Transverse colon (tissue), 4 donors: ENCODE measurements at places on chromosomes 16 and 17.

- DNase-seq: no peak
Observed at GRCh38 chr17:29559640-29560039, 7.2 kb downstream of the ABHD15 start.

GRCh38 chr17:56824503-56824902 is 9.2 kb downstream of the C17orf67 start:
- DNase-seq: no peak

- DNase-seq: peak; percentile 68
Observed at GRCh38 chr17:59372138-59372751, 40.8 kb downstream of the YPEL2 start.

- DNase-seq: no peak
Observed at GRCh38 chr16:22397464-22397863, 23.0 kb upstream of the CDR2 start.

GRCh38 chr16:2708955-2709587 is 11.0 kb downstream of the PRSS27 start:
- DNase-seq: no peak

DNA sequence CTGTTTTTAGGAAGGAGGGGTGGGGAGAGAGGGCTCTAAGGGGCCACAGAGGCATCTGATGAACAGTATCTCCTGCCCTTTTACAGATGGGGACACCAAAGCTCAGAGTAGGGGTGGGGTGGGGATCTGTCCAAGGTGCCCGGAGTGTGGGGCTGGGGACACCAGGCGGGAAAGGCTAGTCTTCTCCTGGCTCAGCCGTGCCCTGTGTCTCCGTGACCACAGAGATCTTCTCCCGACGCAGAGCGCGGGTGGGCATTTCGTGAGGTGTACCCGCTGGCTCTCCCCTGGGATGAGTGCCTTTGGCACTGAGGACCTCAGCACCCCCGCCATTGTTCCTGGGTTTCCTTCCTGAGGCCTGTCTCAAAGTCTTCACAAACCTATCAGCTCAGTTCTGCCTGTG is 209.6 kb downstream of the NTN1 start:
- DNase-seq: no peak

GRCh38 chr17:76578376-76578775 is 7.3 kb downstream of the ST6GALNAC2 start:
- DNase-seq: no peak

DNA sequence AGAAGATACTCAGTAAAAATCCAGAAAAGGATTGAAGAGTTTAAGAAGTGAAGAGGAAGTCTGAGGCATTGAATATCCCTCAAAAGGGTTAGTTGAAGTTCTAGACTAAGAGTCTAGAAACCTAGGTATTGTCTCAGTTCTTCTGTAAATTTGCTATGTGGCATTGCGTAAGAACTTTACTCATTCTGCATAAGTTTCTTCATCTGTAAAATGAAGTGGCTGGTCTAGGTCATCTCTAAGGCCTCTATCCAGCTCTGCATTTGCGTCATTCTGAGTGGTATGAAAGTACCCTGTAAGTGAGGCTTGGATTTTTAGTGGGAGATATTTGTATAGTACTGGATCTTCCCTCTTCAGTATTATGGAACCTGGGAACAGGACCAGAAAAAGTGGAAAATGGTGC is 130.2 kb downstream of the MYO1D start:
- DNase-seq: no peak

DNA sequence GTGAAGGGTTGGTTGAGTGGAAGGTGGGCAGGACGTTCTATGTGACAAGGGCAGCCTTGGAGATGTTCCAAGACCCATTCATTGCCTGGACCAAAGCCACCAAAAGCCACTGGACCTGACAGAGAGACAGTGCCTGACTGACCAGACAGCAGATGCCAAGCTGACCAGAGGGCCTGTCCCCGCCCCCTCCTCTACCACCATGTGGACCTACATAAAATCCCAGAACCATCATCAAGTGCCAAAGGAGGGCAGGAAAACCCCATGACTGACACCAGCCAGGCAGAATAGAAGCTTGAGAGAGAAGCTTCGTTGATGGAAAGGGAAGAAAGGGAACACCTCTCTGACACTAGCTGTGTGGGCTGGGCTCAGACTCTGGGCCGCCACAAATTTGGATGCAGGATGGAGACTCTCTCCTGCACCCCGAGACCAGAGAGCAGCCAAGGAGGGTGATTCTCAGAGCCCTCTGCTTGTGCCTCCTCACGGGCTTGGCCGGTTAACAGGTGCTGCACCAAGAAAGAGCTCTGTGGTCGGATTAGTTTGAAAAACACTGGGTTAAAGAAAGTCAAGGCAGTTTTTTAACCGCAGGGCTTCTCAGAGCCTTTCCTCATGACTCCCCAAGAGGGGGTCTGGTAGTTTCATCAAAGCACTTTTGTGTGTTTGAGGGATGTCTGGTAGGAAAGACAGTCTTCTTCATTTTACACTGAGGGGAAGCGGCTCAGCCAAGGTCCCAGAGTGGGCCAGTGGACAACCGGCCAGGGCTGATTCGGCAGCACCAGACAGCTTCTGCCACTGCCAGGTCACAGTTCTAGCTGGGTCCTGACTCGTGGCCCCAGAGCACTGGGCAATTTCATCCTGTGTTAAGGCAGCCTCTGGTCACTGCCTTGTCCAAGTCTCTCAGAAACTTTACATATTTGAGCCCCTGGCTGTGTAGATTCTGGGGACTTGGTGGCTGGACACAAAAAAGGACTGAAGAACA is 1.7 kb downstream of the TNFRSF13B start:
- peak; percentile 46 for DNase-seq

DNA sequence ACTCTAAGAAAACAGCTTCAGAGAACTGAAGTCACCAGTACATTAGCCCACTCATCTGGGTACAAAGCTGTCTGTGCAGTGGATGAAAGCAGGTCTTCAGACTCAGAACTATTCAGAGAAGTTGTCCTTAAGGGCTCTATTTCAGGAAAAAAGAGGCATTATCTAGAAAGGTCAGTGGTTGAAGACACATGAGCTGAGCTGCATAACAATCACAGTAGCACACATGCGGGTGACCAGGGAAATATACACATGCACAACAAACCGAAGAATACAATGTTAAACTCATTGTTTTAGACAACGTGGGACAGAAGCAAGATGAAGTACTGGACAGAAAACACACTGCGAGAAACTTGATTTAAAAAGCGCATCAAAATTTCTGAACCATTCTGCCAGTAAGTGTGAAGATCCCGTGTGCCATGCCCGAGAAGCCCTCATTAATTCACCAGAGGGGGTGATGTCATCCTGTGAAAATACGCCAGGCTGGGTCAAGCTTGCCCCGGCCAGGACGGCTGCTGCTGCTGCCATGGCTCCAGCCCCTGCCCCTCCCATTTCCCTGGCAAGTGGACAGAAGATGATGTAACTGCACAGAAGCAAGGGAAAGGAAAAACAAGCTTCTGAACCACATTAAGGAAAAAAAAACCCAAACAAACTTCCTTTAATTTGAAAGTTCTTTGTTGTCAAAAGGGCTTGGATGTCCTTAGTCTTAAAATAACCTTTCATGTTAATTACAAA is 10.1 kb downstream of the DYNC1LI2 start:
- DNase-seq: peak; percentile 89

DNA sequence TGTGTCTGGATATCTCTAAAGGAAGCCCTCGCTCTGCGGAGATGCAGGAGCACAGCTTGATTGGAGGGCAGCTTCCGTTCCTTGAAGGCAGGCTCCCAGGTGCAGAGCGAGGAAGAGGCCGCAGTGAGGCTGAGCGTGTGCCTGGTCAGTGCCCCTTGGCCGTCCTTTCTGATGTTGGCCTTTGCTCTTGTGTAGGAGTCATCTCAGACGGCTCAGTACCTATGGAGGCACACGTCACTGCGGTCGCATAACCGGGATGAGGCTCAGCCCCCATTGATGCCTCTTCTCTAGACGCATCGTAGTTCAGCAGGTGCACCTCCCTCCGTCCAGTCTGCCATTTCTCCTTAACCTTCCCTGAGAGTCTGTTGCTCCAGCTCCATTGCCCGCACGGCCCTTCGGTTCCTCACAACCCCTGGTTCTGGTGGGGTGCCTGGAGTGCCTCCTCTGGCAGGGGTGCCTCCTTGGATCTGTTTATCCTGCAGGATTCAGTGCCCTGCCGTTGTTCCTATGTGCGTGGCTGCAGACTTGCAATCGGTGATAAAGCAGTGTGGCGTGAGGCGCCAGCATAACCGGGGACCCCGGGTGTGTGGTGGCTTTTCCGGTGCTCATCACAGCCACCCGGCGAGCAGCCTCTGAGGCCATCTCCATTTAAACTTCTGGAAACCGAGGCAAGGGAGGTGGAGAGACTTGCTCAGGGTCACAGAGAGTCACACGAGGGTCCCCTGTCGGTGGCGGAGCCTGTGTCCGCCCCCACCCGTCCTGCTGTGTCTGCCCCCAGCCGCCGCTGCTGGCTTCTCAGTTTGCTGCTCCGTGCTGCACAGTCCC is 188.8 kb upstream of the CHMP6 start:
- DNase-seq: no peak

DNA sequence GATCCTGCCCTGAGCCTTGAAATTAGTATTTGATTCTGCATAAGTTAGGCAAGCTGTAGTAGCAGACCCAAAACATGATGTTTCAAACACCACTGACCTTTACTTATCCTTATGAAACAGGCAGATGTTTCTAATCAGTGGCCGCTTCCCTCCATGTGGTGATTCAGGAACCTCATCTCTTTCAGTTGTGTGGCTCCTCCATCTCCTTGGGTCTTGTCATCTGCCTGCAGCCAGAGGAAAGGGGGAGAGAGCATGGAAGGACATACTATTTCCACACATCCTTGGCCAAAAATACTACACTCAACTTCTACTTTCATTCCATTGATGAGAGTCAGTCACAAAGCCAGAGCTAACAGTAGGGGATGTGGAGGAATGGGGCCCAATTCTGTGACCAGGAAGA is 41.6 kb upstream of the IRX6 start:
- no peak for DNase-seq
